ENCODE measurements at places on chromosomes 16 and 17.

GRCh38 chr16:81424771-81425170 is 19.8 kb upstream of the CMIP start:
- H3K4me3 ChIP-seq: no peak overlapping the region
- H3K4me1 ChIP-seq: no peaks in the 10 kb centered on the region
- no peaks in the 10 kb centered on the region for H3K27me3 ChIP-seq
- no peak for DNase-seq

DNA sequence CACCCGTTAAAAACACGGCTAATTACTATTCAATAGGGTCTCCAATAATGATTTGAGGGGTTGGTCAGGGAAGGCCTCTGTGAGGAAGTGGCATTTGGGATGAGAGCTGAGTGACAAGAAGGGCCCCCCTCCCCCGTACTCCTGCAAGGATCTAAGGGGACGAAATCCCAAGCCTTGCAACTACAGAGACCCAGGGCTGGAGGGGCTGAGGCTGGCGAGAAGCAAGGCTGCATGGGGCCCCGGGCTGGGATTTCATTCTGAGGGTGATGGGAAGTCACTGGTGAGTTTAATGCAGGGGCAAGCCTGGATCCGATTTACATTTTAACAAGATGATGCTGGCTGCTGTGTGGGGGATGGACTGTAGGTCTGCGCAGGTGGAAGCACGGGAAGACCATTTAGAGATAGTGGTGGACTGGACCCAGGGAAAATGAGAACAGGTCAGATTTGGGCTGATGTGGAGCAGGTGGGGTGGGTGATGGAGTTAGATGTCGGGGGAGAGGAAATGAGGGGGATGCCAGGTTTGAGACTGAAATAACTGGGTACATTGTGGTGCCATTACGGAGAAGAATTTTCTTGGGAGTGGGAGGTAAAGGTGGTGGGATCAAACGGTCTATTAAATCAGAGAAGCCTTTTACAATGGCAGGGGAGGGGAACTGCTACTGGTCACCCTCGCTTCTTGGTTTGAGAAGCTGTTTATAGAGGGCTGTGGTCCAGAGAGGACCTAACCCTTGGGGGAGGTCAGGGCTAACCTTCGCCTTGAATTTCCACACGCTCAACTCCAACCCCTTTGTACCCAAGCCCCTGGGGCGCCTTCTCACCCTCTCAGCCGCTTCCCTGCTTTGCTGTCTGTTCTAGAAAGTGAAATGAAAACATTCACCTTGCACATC is 932 bp upstream of the MYBBP1A start:
- peaks cover 5% of the 10 kb centered on the region for H3K4me1 ChIP-seq
- DNase-seq: no peak
- H3K36me3 ChIP-seq: peaks cover 13% of the 10 kb centered on the region
- H3K27ac ChIP-seq: no peak overlapping the region
- peak overlapping the region; percentile 88 for H3K4me3 ChIP-seq

DNA sequence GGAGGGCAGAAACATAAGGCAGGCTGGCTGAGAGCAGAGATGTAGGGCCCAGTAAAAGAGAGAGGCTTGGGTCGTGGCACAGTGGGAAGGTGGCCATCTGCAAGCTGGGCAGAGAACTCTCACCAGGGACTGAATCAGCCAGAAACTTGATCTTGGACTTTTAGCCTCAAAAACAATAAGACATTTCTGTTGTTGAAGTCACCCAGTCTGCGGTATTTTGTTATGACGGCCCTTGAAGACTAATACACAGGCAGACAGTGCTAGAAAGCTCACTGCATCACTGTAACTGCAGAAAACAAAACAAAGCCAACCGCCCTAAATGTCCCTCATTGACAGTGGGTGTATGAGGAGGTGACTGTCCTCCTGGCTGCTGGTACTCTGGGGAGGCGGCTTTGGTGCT is 3.9 kb upstream of the JPH3 start:
- peak; percentile 18 for DNase-seq
- no peaks in the 10 kb centered on the region for H3K36me3 ChIP-seq
- no peaks in the 10 kb centered on the region for H3K4me1 ChIP-seq
- H3K4me3 ChIP-seq: no peak overlapping the region
- no peak overlapping the region for H3K27ac ChIP-seq

- peaks cover 4% of the 10 kb centered on the region for H3K27me3 ChIP-seq
- no peaks in the 10 kb centered on the region for H3K4me1 ChIP-seq
- H3K36me3 ChIP-seq: no peaks in the 10 kb centered on the region
- no peak overlapping the region for H3K27ac ChIP-seq
Observed at GRCh38 chr17:45413498-45413923, 19.2 kb downstream of the ARHGAP27 start.

GRCh38 chr17:67456103-67456502 is 79.0 kb downstream of the PITPNC1 start:
- no peaks in the 10 kb centered on the region for H3K27me3 ChIP-seq
- no peaks in the 10 kb centered on the region for H3K4me1 ChIP-seq
- DNase-seq: no peak
- H3K27ac ChIP-seq: no peak overlapping the region
- no peaks in the 10 kb centered on the region for H3K36me3 ChIP-seq

GRCh38 chr17:7667656-7668406 is 17.1 kb downstream of the ATP1B2 start:
- H3K4me3 ChIP-seq: no peak overlapping the region
- H3K36me3 ChIP-seq: peaks cover 5% of the 10 kb centered on the region
- no peaks in the 10 kb centered on the region for H3K27me3 ChIP-seq

- no peak overlapping the region for H3K4me3 ChIP-seq
- peaks cover 4% of the 10 kb centered on the region for H3K36me3 ChIP-seq
- no peaks in the 10 kb centered on the region for H3K4me1 ChIP-seq
- no peak overlapping the region for H3K27ac ChIP-seq
- H3K27me3 ChIP-seq: no peaks in the 10 kb centered on the region
Observed at GRCh38 chr16:25174285-25174684, 42.5 kb upstream of the AQP8 start.

DNA sequence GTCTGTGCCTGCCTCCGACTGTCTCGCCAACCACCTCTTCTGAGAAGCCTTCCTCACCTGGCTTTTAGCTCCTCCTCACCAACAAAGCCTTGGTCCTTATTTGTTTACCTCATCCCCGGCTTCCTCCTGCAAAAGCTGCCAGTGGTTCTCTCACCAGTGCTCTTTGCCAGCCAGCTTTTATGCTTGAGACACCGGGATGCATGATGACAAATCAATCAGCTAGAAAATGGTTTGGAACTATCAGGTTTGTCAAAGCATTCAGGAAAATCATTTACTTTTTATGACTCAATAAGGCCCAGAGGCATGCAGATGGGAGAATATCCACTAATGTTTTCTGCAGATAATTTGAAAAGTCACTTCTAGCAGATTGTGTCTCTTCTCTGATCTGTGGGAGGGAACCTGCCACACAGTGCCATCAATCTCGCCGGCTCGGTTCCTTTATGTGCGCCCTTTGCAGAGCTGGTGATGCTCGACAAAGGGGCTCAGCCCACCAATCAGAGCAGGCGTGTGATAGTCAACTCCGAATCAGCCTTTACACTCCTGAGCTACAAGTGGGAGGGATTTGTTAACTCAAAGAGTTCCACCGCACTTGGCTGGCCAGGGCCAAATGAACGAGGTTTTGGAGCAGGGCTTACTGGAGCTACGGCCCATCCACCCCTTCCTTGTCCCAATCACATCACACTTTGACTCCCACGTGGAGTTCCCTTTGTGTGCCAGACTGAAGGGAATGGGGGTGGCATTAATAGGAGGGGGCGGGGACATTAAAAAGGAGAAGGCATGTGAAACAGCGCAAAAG is 85.8 kb downstream of the MRC2 start:
- H3K4me1 ChIP-seq: peaks cover 8% of the 10 kb centered on the region
- H3K4me3 ChIP-seq: no peak overlapping the region
- H3K27ac ChIP-seq: no peak overlapping the region

GRCh38 chr17:42210046-42210445 is 15.8 kb upstream of the GHDC start:
- no peaks in the 10 kb centered on the region for H3K27me3 ChIP-seq
- H3K36me3 ChIP-seq: peaks cover 4% of the 10 kb centered on the region
- no peak for DNase-seq
- H3K4me3 ChIP-seq: no peak overlapping the region
- no peaks in the 10 kb centered on the region for H3K4me1 ChIP-seq

DNA sequence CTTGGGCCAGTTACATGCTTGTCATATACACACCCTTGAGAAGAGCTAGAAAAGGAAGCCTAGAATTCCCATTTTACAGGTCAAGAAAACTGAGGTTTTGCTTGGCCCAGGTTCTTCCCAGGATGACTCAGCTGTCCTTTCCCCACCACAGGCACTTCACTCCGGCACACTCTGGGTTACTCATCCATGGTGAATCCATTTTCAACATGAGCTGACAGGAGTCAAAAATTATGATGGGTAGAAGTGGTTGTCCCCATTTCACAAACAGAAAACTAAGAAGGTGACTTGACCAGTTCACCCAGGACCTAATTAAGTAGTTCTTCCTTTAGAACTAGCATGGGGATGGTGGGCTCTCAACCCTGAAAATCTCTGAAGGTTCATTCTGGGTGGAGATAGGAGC is 67.2 kb downstream of the USP22 start:
- no peak overlapping the region for H3K27ac ChIP-seq
- H3K27me3 ChIP-seq: peaks cover 4% of the 10 kb centered on the region
- DNase-seq: no peak
- H3K4me3 ChIP-seq: no peak overlapping the region

- no peaks in the 10 kb centered on the region for H3K4me1 ChIP-seq
- DNase-seq: no peak
- no peaks in the 10 kb centered on the region for H3K36me3 ChIP-seq
- no peak overlapping the region for H3K27ac ChIP-seq
Observed at GRCh38 chr16:69089091-69089910, 16.2 kb upstream of the HAS3 start.

- DNase-seq: no peak
- H3K27ac ChIP-seq: no peak overlapping the region
- H3K4me3 ChIP-seq: no peak overlapping the region
- H3K36me3 ChIP-seq: no peaks in the 10 kb centered on the region
Observed at GRCh38 chr16:89341697-89342694, 124.5 kb downstream of the ZNF778 start.

DNA sequence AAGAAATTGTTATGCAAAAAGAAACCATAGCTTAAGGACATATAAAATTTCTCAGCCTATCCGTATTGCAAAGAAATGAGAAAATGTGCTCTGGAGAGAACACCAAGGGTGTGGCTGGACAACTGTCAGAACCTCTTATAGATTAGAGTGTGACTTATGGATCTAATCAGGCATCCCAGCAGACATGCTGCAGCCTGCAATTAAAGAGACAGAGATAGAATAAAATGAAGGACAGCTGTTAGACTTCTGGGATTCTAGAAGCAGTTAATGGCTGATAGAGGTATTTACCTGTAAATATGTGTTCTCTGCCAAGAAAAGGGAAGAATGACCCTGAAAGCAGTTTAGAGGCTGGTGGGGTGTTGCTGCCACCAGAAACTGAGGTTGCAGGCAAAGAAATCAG is 160.1 kb upstream of the KIF2B start:
- no peak overlapping the region for H3K27ac ChIP-seq
- no peaks in the 10 kb centered on the region for H3K4me1 ChIP-seq
- no peaks in the 10 kb centered on the region for H3K36me3 ChIP-seq
- H3K4me3 ChIP-seq: no peak overlapping the region
- no peak for DNase-seq

DNA sequence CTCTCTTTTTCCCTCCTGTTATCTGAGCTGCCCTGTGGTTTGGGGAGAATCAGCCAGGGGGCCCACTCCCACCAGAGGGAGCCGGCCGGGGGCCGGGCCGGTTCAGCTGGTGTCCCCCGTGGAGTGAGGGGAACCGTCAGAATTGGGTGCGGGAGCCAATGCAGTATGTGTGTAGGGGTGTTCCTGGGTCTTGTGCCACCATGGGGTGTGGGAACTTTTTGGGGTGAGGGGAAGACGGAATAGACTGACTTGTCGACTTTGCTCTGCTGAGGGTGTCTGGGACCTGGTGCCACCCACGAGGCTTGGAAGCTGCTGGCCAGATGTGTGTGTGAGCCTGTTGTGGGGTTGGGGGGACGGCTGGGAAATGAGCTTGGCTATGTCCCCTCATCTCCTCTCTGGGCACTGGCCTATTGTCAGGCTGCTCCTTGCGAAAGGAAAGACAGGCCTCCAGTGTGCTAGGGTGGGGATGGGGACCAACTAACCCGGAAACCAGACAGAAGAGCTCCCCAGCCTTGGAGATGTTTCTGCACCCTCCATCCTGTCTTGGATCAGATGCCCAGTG is 9.9 kb downstream of the RARA start:
- no peak for DNase-seq
- no peaks in the 10 kb centered on the region for H3K27me3 ChIP-seq
- peak overlapping the region; percentile 99 for H3K4me3 ChIP-seq
- H3K36me3 ChIP-seq: no peaks in the 10 kb centered on the region

DNA sequence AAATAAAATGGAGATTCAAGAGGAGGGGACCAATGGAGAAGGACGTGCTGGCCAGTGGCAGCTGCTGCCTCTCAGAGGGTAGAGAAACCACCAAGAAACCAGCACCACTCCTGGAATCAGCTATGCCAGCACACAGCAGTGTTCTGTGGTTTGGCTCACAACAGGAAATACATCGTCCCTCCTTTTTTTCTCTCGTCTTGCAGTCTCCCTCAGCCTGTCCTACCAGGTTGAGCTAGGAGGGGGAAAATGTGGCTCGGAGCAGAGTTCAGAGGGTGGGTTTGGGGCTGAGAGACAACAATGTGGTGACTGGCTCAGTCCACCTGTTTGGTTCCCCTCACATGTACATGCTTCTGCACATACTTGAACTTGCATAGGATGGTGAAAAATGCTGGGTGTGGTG is 19.9 kb upstream of the SLC16A5 start:
- DNase-seq: no peak
- H3K27me3 ChIP-seq: no peaks in the 10 kb centered on the region
- H3K27ac ChIP-seq: no peak overlapping the region
- no peaks in the 10 kb centered on the region for H3K4me1 ChIP-seq
- no peak overlapping the region for H3K4me3 ChIP-seq

DNA sequence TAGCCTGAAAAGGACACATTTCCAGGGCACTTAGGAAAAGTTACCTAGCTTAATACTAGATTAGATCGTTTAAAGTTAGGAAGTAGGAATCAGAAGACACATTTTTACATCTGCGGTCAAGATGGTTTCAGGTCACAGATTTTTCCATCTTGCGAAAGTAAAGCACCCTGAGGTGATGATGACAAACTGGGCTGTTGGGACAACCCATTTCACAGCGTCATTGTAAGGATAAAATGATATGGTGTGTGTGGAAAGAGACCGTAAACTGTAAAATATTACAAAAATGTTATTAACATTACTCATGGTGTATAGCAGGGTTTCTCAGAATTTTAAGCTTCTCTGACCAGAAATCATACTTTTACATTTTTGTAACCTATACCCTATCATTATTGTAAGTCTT is 10.1 kb upstream of the MAP2K6 start:
- no peak overlapping the region for H3K27ac ChIP-seq
- DNase-seq: no peak
- H3K36me3 ChIP-seq: no peaks in the 10 kb centered on the region
- H3K4me3 ChIP-seq: no peak overlapping the region

DNA sequence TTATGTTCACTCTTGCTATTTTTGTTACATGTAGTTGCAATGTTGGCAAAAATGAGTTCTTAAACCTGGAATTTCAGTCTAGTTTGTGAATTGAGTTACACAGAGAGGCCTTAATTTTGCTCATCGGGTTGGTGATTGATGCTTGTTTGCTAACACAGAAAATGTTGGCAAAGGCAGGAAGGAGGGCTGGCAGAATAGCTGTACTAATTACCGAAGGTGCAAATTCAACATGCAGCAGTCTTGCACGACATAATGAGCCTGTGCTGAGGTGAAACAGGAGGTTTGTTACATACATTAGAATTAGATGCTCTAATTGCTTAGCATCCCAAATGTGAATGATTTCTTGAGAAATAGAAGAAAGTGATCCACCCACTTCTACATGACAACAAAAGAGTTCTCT is 475.0 kb upstream of the TOM1L1 start:
- no peak for DNase-seq
- no peaks in the 10 kb centered on the region for H3K27me3 ChIP-seq
- H3K27ac ChIP-seq: no peak overlapping the region

Data from fibroblast of lung (primary cell).